Esophagus mucosa (tissue), 1 donor: ENCODE measurements at places on chromosomes 11 and 22. TPM values are rescaled to one million over a fixed set of nuclear protein-coding genes. Genes with fewer than 3 reads are reported as not detected.

- no peak for ATAC-seq
Measured at GRCh38 chr22:50257041-50257440, 4.4 kb downstream of the MAPK12 start.

The PIH1D2 gene
- total RNA-seq: 1.6 TPM

DNA sequence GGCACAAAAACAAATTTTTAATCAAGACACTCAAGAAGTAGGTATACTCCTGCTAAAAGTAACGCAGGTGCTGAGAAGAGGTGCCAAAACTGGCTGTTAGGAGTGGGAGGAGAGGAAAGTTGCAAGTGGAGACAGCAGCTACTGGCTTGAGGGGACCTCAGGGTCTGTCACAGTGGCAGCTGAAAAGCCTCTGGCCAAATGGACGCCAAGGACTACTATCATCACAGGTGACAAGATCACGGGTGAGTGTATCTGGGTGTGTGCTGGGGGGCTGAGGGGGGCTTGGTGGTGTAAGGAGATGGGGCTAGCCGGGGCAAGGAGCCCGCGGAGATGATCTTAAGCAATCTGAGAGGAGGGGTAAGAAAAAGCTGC, 687 bp downstream of the ZNF202 start:
- no peak for ATAC-seq

DNA sequence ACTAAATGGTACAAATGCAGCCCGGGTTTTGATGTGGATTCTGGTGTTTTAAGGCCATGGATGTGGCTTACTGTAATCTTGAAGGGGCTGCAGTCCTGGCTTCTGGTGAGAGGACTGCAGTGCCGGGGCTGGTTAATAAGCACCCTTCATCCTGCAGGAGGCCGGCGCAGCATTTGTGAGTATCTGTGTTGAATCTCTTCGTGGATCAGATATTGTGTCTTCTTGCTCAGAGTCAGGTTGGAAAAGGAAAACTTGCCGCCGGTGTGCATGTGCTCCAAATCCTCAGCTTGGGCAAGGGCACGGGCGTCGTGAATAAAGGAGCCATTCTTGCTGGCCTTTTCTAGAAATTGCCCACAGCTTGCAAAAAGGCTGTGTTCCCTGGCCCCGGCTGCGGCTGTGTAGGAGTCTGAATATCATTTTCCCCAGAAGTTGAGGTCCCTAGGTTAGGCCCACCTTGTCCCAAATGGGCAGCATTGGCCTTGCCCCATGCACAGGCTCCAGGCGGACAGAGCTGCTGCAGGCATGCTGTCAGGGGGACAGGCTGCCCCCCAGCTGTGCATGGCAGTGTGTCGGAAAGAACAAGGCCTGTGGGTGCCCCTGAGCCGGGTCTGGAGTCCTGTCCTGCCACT, 28.9 kb upstream of the PARVB start:
- no peak for ATAC-seq

DNA sequence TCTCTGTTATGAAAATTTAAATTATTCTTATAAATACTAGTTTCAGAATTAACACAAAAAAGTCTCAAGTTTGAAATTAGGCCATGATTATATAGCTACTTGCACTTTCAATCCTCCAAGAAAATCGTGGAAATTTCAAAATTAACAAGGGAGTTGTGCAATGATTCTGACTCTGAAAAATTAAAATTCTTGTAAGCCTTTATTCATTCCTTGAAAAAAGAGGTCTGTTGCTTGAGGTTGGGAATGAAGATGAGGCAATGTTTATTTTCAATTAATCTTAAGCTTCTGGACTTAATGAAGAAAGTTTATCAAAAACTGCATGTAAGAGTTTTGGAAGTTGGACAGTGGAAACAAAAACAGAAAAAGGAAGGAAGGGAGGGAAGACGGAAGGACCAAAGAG, 128.2 kb upstream of the FIBIN start:
- ATAC-seq: no peak

GRCh38 chr11:111186308-111186915, 59.1 kb upstream of the POU2AF2 start:
- ATAC-seq: no peak

DNA sequence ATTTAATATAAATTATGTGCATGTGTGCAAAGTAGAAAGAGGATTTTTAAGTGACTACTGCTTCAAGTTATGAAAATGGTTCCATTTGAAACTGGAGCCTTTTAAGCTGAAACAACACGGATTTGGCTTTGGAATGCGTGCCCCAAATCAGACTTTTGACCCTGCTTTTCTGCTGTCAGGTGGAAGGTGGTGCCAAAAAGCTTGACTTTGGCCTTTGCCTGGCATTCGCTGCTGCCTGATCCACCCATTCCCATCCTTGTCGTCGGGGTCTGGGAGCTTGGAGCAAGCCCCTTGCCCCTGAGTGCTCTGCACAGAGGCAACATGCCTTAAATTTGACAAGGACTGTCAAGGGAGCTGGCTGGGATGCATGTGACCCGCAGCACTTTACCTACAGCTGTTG, 335.3 kb upstream of the SYN3 start:
- ATAC-seq: no peak

The DNAJC24 gene
- 8.4 TPM for total RNA-seq

The PHF21A gene
- 17.2 TPM for total RNA-seq

DNA sequence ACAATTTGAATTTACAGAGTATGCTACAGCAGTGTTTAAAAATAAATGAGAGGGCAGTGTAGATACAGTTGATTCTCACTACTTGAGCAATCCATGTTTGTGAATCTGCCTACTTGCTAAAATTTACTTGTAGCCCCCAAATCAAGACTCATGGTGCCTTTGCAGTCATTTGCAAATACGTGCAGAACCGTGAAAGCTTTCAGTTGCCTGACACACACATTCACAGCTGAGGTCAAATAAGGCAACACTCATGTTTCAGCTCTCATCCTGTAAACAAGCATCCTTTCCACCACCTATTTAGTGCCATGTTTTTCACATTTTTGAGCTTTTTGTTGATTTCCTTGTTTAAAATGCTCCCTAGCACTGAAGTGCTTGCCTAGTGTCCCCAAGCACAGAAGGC, 32.5 kb upstream of the RASL10A start:
- no peak for ATAC-seq

DNA sequence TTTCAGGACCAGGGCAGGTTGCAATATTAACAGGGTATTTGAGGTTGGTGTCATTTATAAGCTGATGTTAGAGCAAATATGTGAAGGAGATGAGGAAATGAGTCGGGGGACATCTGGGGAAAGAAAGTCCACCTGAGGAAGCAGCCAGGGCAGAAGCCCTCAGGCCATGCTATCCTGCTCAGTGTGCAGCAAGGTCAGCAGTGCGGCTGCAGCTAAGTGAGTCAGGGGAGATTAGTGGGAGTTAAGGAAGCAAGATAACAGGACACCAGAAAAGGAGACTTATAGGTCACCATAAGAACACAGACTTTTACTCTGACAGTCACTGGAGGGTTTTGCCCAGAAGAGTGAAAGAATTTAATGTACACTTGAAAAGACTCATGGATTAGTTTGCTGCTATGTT, 468.9 kb downstream of the NTM start:
- ATAC-seq: no peak

GRCh38 chr11:27352781-27353180, 10.2 kb downstream of the CCDC34 start:
- ATAC-seq: no peak

DNA sequence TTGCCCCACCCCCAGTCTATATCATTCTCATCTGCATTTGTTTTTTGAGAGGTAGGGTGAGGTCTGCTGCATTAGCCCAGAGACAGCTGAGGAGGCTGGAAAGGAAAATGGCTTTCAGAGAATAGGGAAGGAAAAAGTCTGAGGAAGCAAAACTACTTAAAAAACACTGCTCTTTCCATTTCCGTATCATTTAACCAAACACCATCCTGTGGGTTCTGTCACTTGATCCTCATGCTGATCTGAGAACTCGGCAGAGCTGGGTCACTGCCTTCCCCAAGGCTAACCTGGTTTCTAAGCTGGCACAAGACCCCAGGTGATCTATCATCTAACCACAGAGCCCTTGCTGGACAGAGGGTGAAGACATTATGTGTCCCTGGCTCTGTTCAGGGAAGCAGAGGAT, 1.2 kb downstream of the FOLR2 start:
- ATAC-seq: no peak

The API5 gene
- total RNA-seq: 64.2 TPM

- no peak for ATAC-seq
Measured at GRCh38 chr11:46611526-46612304, 5.3 kb downstream of the HARBI1 start.
